Myocyte (in vitro differentiated cells): ENCODE measurements at places on chromosomes 11 and 22. TPM values are rescaled to one million over a fixed set of nuclear protein-coding genes. Genes with fewer than 3 reads are reported as not detected.

- DNase-seq, result no peak
These were observed 141.6 kb downstream of the ELP4 start for GRCh38 chr11:31651208-31651607.

The PRR33 gene
- total RNA-seq, result 1.4 and 3.9 TPM in 2 replicates

DNA sequence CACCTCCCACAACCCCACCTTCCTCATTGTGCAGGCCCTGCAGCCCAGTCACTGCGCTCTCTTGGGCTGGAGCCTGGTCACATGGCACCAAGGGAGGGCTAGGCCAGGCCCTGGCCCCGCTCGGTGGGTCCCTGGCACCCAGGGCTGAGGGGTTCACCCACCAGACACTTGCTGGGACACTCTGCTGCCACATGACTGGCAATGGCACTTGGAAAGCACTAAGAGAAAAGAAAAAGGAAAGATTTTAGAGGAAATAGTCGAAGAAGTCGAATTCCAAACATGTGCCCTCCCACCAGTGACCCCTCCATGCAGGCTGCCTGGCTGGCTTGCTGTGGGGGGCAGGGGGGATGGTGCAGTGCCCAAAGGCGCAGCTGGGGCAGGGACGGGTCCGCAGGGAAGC, 12.3 kb upstream of the TTLL8 start:
- no peak for DNase-seq

The SAA4 gene
- not detected in 2 replicates for total RNA-seq

DNA sequence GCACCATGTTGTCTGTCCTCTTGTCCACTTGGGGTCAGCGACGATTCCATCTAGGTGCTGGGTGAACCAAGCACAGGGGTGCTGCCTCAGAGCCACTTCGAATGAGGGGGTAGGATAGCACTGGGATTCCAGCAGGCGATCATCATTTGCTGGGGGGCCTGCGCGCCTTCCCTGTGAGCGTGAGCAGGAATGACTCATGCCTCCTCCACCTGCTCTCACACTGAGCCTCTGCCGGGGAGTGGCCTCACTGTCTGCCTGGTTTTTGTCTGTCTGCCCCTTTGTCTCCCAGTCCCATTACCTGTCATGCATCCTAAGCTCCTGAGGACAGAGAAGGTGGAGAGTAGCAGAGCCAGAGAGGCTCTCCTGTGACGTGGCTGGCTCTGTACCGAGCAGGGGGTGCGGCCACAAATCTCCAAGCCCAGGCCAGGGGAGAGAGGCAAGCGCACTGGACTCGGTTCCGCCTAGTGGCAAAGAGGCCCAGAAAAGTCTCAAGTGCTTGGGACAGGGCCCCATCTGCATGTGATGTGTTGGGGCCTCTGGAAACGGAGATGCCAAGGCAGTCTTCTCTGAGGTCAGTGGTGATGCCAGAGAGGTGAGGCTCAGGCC, 30.8 kb downstream of the RSPH14 start:
- no peak for DNase-seq

The SNU13 gene
- 129 and 137 TPM in 2 replicates for total RNA-seq

- no peak for DNase-seq
These were observed 160.7 kb downstream of the SOX6 start for GRCh38 chr11:16195651-16196050.

- DNase-seq, result peak; percentile 67
These were observed 3.5 kb downstream of the OSM start for GRCh38 chr22:30262917-30263741.

The OPCML gene
- not detected in 2 replicates for total RNA-seq

The OR5A1 gene
- total RNA-seq, result not detected in 2 replicates

GRCh38 chr22:38187413-38188212, 6.0 kb upstream of the PLA2G6 start:
- DNase-seq, result peak; percentile 85

The DGAT2 gene
- 1.2 and 1.7 TPM in 2 replicates for total RNA-seq

GRCh38 chr22:38415561-38416321, 39.3 kb downstream of the KCNJ4 start:
- peak; percentile 53 for DNase-seq

DNA sequence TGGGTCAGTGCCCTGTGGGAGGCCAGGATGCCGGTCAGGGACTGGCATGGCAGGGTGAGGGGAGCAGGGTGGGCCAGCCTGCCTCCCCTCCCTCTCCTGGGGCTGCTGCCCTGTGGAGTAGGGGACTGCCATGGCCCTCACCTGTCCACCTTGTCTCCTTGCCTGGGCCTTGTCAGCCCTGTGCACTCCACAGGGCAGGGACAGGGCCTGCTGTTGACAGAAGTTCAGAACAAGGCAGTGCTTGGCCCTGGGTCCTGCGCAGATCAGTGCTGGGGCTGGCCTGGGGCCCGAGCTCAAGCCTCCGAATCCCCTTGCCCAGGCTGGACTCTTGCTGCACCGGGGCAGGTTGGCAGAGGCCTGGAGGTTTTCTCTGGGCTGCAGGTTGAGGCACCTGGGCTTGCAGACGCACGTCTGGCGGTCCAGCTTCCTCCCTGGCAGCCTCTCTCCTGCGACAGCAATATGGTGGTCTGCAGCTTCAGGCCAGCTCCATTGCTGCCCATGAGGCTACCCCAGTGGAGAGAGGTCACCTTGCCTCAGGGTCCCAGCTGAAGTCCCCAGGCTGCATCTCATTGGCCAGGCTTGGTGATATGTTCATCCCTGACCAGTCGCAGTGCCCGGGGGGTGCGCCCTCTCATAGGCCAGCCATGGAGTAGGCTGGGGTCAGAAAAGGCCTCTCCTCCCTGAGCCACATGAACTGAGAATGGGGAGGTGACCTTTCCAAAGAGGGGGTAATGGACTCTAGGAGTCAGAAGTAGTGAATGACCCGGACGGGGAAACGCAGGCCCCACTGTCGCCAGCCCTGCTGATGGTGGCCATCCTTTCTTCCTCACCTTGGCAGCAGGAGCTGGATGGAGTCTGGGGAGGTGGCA, 21.5 kb upstream of the CHKA start:
- DNase-seq, result no peak

- no peak for DNase-seq
These were observed 8.4 kb downstream of the SNX32 start for GRCh38 chr11:65842144-65842543.

The OR2D2 gene
- not detected in 2 replicates for total RNA-seq

The HTR3A gene
- total RNA-seq, result not detected in 2 replicates
